ENCODE measurements at places on chromosomes 16 and 17.

DNA sequence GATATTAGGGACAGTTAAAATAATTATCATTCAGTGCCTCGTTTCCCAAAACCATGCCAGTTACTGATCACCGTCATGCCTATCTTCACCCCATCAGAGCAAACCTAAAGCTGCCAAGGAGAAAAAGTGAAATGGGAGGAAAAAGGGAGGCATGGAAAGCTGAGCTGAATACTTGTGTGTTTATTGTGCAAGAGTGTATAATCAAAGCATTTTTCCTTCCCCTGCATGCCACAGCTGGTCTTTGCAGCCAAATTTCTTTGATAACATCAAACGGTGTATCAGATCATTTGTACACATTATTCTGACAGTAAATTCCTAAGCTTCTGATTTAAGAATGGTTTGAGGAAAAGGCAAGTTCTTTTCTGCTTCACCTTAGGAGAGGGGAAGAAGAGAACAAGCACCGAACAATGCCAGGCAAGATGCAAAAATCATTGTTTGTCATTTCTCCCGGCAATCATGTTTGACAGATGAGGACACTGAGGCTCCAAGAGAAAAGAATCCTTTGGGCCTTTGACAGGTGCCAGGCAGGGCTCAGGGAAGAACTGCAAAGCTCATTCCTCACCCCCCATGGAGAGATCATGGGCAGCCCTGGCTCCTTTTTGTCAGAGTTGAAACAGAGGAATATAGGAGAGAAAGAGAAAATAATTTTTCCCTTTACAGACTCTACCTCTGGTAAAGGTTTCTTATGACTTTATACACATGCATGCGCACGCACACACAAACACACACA, 51.4 kb upstream of the ARHGAP44 start:
- no peak for DNase-seq

DNA sequence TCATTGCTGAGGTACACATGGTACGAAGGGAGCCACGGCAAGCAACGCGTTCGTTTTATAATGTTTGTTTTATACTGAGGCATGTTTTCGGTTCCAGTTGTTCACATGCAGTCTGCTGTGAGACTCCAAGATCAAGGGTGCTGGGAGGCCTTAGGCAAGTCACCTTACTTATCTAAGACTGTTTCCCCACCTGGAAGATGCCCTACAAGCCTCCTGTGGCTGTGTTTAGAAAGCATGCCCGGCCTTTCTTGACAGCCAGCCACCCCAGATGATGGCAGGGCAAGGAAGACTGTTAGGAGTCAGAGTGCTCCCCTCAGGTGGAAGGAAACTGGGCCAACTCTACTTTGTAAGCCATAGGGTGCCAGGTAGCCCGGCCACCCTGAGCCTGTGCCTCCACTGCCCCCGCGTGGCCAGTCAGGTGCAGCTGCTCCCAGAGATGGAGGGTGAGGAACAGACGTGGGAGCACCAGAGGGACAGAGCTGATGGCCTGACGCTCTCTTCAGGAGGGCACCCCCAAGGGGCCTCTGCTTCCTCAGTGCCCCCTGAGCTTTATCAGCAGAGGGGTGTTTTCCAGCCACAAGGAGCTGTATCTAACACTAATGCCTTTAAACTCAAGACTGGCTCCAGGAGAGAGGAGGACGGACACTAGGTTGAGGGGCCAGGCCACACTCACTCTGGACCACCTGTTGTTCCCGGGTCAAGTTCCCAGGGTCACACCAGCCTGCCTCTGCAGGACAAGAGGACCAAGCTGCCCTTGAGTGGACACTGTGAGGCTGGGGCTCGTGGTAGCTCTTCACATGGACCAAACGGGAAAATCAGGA, 5.4 kb downstream of the NAT9 start:
- no peak for DNase-seq

- no peak for DNase-seq
Measured at GRCh38 chr17:27315796-27316465, 22.0 kb downstream of the WSB1 start.

- DNase-seq: no peak
Measured at GRCh38 chr16:84460406-84461028, 43.9 kb downstream of the MEAK7 start.

DNA sequence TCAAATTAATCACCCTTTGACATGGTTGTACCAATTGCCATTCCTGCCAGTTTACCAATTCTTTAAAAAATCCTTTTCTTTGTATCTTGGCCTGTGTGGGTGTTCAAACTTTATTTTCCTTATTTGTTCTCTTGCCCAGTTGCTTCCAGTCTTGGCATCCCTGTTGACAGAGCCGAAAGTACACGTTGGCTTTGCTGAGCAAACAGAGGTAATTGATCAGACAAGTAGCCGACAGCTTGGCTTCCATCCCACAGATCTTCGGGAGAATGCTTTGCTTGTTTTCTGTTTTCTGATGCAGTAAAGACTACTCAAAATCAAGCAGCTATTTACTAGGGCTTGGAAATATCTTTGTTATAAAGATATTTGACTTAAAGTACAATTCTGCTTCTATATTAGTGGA, 506.8 kb upstream of the SALL1 start:
- no peak for DNase-seq

GRCh38 chr17:34474706-34475105, 104.7 kb upstream of the TMEM132E start:
- no peak for DNase-seq

DNA sequence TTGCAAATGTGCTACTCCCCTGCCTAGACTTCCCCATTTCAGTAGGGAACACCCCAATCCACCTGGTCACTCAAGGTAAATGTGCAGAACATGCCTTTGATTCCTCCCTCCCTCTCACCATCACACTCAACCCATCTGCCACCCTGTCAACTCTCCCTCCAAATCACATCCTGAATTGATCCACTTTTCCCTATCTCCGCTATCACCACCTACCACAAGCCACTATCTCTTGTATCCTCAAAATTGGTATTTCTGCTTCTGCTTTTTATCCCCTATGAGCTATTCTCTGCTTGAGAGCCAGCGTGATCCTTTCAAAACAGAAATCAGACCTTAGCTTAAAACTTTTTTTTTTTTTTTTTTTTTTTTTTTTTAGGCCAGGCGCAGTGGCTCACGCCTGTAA, 5.4 kb upstream of the NOL11 start:
- no peak for DNase-seq

GRCh38 chr16:12426122-12426521, 377.6 kb downstream of the CPPED1 start:
- DNase-seq: peak; percentile 50

- DNase-seq: no peak
Measured at GRCh38 chr16:29940656-29941055, 14.6 kb upstream of the KCTD13 start.

GRCh38 chr17:3935140-3935542, 18.9 kb upstream of the P2RX1 start:
- peak; percentile 21 for DNase-seq

GRCh38 chr17:67178555-67178954, 66.4 kb downstream of the HELZ start:
- DNase-seq: no peak

DNA sequence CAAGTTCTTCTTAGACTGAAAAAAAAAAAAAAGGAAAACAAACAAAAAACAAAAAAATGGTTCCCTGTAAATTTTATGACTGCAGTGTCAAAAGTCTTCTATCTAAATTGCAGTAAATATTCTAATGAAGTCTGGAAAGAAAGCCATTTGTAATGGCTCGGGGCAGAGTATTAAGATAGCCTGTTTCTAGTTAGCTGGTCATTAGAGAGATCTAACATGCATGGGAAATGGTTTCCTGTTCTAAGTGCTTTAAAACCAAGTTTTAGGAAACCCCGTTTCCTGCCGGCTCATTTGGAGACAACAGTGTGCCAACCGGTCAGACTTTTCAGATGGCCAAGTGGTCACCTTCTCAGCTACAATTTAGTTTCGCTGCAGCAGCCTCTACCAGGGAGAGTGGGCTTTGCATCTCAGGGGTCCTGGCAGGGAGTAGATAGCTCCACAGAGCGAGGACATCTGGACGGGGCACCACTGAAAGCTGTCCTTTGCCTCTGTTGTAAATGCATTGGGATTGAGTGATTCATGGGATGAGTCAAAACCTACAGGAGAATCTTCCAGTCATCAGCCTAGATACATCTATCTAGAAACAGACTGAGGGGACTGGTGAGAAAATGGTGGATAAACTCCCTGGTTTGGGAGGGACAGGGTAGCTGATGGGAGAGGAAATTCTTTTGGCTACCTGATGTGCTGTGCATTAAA, 473.2 kb upstream of the SALL1 start:
- peak; percentile 39 for DNase-seq

DNA sequence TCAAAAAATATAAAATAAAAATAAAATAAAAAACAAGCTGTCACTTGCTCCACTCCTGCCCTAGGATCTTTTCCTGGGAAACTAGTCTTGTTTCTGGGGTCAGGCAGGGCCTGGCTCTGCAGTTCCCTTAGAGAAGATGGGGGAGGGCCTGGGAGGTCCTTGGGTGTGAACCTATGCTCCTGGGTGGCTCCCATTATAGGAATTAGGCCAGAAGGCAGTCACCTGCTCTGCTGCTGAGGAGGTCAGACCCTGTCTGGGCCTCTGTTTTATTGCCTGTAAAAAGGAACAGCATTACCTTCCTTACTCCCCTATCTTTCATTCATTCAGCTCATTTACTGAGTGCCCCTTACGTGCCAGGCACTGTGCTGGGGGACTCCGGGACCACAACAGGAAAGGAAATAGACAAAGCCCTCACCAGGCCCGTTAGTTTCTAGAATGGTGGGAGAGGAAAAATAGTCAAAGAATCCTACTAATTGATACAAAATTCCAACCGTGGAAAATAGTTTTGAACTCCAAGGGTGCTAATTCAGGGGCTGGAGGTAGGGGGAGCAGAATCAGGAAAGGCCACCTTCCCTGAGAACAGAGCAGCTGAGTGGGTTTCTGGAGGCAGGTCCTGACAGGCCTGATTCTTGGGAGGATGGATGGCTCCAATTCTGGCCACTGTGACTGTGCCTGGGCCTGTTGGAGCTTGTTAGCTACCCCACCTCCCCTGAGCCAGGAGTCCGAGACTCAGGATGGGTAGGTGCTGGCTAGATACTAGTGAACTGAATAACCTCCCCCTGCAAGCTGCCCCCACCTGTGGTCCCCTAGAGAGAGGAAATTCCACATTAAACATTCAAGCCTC, 1.3 kb upstream of the SLC46A1 start:
- DNase-seq: no peak

DNA sequence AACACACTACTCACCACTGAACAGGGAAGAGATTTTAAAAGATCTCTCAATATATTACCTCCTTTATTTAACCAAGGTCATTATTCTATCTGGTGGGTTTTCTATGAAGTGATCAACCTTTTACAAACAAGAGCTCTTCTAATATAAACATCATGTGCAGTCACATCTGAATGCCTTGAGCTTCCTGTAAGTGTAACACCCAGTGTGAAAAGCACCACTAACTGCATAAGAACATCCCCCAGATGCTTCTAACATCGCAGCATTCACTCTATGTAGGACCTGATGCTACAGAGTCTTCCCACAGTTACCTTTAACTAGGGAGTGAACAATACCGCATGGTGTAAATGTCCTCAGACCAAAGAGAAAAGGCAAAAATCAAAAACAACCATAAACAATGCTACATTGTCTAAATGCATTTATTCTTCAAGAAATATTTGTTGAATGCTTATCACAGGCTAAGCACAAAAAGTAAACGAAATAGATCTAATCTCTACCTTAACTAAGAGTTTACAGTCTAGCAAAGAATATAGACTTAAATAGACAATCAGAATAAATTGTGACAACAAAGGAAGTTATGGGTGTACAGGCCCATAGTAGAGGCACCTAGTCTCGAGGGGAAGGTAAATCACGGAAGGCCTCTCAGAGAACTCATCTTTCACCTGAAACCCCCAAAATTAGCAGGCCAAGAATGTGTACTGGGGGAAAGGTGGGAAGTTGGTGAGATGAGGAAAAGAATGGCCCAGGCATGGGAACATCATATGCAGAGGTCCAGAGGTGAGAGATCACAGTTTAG, 16.2 kb downstream of the SKAP1 start:
- DNase-seq: no peak

DNA sequence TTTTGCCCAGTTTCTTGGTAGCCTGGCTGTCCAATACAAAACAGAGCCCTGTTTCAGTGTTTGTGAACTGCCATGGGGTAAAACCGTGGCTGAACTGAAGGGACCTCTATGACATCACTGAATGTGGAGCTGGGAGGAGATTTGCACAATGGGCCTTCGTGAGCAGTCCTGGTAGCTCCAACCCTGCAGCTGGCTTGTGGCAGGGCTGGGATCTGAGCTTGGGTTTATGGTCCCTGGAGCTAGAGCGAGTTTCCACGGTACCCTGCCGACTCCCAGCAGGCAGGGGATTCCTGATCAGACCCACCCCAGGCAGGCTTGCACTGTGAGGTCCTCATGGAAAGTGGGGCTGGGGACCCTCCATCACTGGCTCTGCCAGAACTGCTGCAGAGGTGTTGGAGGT, 247.0 kb downstream of the GSG1L start:
- no peak for DNase-seq

GRCh38 chr16:57127836-57128235, 35.5 kb downstream of the CPNE2 start:
- no peak for DNase-seq

GRCh38 chr17:77649717-77650211, 308.7 kb upstream of the TNRC6C start:
- peak; percentile 40 for DNase-seq

DNA sequence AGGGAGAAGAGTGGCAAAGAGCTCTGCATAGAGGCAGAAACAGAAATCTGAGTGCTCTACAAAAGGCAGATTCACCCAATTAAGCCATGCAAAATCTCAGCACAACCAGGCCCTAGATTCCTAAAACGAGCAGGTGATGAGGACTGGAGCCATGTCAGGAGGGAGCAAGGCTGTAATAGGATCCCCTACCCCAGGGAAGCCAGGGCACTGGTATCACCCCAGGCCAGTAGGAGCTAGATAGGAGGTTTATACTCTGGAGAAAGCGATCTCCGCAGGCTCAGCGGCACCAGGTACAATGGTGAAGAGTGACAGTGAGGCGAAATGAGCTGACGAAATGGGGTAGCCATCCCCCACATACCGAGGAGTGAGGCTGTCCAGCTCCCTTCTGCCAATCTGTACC, 171.5 kb downstream of the PARN start:
- no peak for DNase-seq

- no peak for DNase-seq
Measured at GRCh38 chr16:9922441-9922840, 259.8 kb downstream of the GRIN2A start.
